Fibroblast of skin of scalp (primary cell): ENCODE measurements at places on chromosomes 7 and 10.

- no peak for DNase-seq
Measured at GRCh38 chr7:148584154-148584827, 6.3 kb upstream of the C7orf33 start.

DNA sequence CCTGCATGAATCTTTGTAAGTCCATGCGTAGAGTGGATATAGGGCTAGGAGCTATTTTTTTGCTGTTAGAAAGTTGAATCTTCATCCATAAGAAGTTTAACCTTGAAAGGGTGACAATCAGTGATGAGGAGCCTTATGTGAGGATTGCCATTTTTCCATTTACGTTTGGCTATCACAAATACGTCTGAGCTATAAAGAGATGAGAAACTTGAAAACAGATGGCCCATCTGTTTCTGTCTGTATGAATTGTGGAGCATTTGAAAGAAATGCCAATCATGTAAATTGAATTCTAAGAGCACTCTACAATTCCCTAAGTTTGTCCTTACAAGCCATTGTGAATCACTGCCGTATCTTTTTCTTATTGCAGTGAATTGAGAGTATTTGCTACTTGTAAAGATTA, 169.8 kb upstream of the TEX47 start:
- no peak for DNase-seq

- no peak for DNase-seq
Measured at GRCh38 chr10:24894309-24894708, 58.1 kb downstream of the PRTFDC1 start.

DNA sequence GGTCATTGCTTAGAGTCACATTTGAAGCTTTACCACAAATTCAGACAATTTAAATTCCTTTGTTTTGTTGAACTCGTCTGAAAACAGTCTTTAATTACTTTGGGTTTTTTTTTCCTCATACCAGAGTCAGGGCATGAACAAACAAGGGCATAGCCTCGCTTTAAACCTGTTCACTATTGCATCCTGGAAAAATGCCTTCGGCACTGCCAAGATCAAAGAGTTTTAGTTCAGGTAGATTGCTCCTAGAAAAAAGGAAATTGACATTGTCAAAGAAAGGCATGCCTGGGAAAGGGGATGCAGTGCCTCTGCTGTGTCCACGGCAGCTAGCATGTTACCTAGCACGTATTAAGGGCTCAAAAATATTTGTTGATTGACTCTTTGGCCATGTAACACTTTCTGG, 235.1 kb downstream of the ARHGAP21 start:
- DNase-seq = no peak

GRCh38 chr10:14949291-14949690, 4.6 kb downstream of the DCLRE1C start:
- DNase-seq = no peak

DNA sequence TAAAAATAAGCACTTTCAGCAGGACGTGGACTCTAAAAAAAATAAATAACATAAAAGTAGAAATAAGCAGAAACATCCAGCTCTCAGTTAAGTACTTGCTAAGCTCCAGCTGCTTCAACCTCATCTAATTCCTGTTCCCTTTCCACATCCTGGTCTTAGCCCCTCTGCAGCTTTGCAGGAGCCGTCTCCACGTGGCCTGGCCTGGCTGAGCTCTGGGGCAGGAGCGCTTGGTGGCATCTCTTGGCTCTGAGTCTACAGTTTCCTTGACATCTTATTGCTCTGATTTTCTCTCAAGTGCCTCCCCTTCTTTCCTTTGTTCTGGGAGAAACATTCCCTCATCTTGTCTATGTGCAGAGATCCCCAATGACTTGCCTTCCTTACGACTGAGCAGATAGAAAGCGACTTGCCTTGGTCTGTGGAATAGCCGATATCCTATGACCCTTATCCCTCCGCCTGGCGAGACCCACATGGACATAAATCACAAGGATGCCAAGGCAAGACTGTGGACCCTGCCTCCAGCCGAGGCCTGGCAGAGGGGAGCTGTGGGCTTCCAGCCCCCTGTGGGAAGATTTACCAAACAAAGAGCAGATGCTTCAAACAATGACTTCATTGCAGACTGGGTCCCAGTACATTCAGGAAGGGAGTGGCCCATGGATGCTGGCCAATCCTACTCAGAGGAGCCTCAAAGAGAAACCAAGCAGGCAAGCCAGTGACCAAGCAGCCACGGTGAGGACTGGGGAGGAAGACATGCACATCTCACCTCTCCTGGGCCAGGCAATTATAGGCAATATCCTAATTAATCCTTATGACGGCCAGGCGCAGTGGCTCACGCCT, 61.9 kb downstream of the SPOCK2 start:
- DNase-seq = peak; percentile 27

- DNase-seq = peak; percentile 94
Measured at GRCh38 chr10:24882047-24882698, 70.2 kb downstream of the PRTFDC1 start.

- no peak for DNase-seq
Measured at GRCh38 chr7:139916717-139917395, 87.8 kb downstream of the TBXAS1 start.

DNA sequence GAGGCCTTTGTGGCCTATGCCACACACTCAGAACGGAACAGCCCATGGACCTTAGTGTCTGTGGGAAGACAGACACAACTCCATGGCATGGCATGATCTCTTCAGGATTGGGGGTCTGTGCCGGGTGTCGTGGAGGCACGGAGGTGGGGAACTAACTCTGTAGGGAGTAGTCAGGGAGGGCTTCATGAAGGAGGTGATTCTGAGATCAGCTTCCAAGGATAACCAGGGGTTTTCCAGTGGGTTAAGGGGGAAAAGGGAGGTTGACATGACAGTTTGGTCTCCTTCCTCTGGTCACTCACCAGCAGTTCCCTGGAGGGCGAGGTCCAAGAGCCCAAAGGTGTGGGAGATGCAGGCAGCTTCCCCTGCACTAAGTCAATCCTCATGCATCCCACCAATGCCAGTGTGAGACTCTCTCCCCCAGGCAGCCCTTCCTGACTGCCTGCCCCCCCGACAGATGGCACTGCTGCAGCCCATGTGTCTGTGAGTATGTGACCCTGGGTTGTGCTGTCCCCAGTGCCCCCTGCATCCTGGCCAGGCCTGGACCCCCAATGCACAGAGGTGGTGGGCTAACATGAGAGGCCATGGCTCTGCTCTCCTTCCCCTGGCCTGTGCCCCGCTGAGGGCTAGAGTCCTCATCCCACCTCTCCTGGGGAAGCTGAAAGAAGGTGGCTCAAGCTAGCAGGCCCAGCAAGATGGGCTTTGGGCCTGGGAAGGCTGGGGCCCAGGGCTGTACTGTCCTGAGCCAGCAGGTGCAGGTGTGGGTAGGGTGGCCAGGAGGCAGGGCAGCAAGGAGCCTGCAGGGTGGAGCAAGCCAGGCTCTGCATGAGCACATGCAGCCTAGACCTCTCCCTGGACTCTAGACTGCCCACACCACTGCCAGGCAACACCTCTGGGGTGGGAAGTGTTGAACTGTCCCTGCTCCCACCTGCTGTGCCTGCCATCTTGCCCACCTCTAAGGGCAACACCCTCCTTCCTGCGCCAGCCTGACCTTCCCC, 39.7 kb downstream of the RASGEF1A start:
- DNase-seq = no peak

DNA sequence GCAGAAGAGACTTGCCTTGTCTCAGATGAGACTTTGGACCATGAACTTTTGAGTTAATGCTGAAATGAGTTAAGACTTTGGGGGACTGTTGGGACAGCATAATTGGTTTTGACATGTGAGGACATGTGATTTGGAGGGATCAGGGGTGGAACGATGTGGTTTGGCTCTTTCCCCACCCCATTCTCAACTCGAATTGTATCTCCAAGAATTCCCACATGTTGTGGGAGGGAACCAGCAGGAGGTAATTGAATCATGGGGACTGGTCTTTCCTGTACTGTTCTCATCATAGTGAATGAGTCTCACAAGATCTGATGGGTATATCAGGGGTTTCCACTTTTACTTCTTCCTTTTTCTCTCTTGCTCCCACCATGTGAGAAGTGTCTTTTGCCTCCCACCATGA, 229.7 kb upstream of the KCND2 start:
- DNase-seq = peak; percentile 70

DNA sequence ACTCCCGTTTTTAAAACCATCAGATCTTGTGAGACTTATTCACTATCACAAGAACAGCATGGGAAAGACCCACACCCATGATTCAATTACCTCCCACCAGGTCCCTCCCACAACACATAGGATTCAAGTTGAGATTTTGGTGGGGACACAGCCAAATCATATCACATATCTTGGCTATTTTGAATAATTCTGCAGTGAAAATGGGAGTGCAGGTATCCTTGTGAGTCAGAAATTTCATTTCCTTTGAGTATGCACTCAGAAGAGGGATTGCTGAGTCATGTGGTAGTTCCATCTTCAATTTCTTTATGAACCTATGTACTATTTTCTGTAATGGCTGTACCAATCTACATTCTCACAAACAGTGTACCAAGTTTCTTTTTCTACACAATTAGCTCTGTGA, 125.8 kb downstream of the ANKRD7 start:
- no peak for DNase-seq

DNA sequence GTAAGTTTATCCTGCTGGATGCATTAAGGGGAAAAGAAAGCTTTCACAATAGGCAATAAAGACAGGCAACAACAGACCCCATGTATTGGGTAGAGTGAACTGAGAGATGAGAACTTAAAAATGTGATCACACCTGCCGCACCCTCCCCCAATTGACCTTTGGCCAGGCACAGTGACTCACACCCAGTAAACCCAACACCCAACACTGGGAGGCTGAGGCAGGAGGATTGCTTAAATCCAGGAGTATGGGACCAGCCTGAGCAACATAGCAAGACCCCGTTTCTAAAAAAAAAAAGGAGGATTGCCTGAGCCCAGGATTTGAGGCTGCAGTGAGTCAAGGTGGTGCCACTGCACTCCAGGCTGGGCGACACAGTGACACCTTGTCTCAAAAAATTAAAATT, 86.9 kb downstream of the MPP7 start:
- DNase-seq = no peak

GRCh38 chr10:21526188-21526859, 842 bp upstream of the SKIDA1 start:
- peak; percentile 95 for DNase-seq

GRCh38 chr10:47104786-47105385, 193.7 kb downstream of the PTPN20 start:
- no peak for DNase-seq

- DNase-seq = no peak
Measured at GRCh38 chr7:2570021-2570420, 11.2 kb downstream of the IQCE start.

DNA sequence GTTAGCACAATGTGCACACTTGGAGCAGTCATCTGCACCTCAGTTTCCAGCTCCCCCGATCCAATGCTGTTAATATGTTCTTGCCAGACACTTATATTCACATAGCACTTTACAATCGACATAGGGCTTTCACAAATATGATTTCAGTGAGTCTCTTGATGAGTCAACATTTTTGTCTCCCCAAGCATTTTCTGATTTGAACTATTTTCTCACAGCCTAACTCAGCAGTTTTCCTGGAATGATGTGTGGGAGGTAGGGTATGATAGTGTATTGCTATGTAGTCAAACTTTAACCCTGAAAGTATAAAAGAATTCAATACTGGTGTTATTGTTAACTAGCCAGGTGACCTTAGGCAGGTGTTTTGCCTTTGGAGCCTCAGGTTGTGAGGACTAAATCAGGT, 82.5 kb upstream of the LRGUK start:
- DNase-seq = peak; percentile 7

GRCh38 chr7:121954803-121955202, 81.8 kb downstream of the PTPRZ1 start:
- peak; percentile 11 for DNase-seq

GRCh38 chr10:49605216-49605938, 4.7 kb upstream of the SLC18A3 start:
- DNase-seq = no peak

DNA sequence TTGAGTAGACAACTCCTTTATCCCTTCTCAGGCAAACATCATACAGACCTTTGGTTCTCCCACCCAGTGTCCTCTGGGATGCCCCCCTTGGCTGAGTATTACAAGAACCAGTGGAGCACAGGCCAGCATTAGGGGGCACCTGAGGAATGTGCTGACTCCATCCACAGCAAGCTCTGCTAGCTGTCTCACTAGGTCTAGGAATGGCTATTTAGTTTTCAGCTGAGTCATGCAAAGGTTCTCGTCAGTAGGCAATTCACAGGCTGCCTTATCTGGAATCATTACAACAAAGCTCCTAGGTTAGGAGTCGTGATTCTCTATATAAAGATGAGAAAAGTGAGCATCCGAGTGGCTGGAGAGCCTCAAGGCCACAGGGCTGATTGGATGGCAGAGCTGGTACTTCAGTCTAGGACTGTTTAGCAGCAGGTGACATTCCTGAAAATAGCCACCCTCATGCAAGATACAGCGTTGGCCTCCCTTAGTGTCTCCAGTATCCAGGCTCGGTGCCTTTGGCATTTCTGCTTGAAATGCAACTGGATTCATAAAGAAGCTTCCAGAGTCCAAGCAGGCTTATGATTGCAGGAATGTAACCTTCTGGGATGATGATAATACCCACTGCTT, 75.8 kb downstream of the CDCA7L start:
- DNase-seq = peak; percentile 13

DNA sequence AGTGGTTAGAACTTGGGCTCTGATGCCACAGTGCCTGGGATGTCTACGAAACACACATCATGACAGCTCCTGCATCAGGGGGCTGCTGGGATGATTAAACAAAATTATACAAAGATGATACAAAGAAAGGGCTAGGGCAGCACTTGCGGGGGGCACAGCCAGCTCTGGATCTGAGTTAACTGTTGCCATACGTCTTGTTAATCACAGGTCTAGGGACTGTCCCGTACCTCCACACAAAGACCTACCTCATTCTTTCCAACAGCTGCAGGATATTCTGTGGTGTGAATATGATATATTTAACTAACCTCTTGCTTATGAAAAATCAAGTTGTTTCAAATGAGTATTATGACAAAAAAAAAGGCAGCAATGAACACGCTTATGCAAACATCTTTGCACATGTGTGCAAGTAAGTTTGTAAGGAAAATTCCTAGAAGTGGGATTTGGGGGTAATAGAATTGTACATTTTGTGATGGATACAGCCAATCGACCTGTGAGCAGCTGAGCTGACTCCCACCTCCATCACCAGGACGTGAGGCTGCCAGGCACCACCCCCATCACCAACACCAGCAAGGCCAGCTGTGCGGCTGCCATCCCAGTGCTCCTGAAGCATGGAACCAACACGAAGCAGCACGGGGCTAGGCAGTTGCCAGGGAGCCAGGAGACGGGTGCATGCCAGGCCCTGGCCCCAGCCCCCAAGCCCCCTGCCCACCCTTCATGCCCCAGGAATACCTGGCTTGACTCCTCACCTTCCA, 23.5 kb downstream of the PTPRN2 start:
- DNase-seq = no peak

- DNase-seq = peak; percentile 62
Measured at GRCh38 chr10:96339956-96340904, 18.6 kb downstream of the OPALIN start.
